GM23248 (cell line): ENCODE measurements at places on chromosomes 4 and X.
A peak's percentile ranks its signal among the peaks of the same experiment; 100 is the strongest.

DNA sequence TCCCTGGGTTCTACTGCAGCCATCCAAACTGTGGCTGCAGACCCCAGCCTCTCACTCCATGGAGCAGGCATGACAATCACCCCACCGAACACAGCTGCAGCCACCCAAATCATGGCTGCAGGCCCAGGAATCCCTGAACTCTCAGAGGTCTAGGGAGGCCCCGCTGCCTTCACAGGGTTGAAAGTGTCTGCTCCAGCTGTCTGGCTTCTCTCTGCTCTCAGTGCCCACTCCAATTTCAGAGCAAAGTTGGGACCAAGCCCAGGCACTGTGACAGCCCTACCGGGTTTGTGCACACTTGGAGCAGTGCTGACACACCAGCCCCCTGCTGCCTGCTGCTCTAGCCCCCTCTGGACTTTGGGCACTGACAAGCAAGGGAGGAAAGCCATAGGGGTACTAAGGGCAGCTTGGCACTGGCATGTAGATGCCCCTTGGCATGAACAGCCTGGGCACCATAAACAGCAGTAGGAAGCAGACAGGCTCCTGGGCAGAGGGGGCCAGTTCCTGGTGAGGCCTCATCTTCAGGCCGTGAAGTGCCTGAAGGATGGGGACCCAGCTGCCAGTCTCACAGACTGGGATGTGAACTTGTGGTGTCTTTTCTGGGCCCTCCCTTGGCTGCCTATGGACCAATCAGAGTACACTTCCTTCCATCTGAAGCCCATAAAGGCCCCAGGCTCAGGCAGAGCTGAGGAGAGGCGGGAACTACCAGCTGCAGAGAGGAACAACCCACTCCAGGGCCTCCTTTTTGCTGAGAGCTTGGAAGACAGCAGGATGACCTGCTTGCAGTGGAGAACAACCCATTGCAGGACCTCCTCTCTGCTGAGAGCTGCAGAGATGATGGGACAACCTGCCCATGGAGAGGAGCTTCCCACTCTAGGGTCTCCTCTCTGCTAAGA, 68.8 kb downstream of the TECRL start:
- no peak for DNase-seq
- no peak overlapping the region for H3K4me3 ChIP-seq
- no peaks in the 10 kb centered on the region for H3K36me3 ChIP-seq
- no peak overlapping the region for H3K27ac ChIP-seq

DNA sequence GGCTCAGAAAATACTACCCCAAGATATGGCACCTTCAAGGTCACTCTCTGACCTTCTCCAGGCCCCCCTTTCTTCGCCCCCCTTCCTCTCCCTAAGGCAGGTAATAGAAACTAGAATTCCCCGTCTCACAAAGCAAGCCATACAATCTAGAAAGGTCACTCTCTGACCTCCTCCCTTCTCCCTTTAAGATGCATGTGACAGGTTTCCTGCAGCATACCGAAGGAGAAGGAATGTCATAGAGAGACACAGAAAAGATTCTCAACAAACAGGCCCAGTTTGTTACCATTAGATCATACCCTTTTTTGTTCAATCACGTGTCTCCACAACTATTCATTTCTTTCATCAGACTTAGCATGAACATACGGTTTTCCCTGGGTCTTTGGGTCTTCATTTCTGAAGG, 51.2 kb upstream of the RBMXL3 start:
- H3K4me1 ChIP-seq = no peaks in the 10 kb centered on the region
- H3K36me3 ChIP-seq = no peaks in the 10 kb centered on the region
- H3K4me3 ChIP-seq = no peak overlapping the region

DNA sequence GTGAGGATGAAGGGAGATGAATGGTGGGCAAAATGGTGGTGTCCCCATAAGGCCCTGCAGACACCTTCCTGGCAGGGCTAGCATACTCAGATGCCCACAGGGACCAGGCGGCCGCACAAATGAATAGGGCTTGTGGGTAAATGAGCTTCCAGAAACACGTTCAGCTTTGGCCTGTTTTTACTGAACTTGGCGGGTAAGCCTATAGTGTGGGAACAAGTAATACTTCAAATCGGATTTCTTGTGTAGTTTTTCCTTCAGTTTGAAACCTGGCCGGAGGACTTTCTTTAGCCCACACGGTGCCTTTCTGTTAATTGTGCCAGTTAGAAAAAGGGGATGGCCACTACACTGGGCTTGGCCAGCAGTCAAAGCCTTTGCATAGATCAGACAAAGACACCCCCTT, 22.8 kb downstream of the SMS start:
- no peaks in the 10 kb centered on the region for H3K36me3 ChIP-seq
- H3K27ac ChIP-seq = peak overlapping the region; percentile 58
- H3K4me1 ChIP-seq = peaks cover 36% of the 10 kb centered on the region
- DNase-seq = no peak

- no peaks in the 10 kb centered on the region for H3K27me3 ChIP-seq
- H3K4me1 ChIP-seq = no peaks in the 10 kb centered on the region
Observed at GRCh38 chrX:65726715-65727114, 59.3 kb downstream of the MSN start.

DNA sequence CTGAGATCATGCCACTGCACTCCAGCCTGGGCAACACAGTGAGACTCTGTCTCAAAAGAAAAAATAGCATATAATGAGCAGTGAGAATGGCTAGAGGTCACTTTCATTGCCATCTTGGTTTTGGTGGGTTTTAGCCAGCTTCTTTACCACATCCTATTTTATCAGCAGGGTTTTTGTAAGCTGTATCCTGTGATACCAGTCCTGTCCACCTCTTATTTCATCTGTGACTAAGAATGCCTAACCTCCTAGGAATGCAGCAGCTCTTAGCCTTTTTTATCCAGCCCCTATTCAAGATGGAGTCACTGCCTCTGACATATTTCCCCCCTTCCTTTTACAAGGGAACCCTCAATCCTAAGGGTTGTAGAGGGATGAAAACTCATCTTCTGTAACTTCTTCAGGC, 26.1 kb upstream of the IGFBP7 start:
- no peaks in the 10 kb centered on the region for H3K27me3 ChIP-seq
- H3K4me1 ChIP-seq = peaks cover 19% of the 10 kb centered on the region
- H3K4me3 ChIP-seq = no peak overlapping the region
- peak overlapping the region; percentile 21; the same call in 1 of the 2 replicates for H3K27ac ChIP-seq
- no peaks in the 10 kb centered on the region for H3K36me3 ChIP-seq

- H3K36me3 ChIP-seq = no peaks in the 10 kb centered on the region
- peak overlapping the region; percentile 21; the same call in 1 of the 2 replicates for H3K4me3 ChIP-seq
- no peaks in the 10 kb centered on the region for H3K27me3 ChIP-seq
- DNase-seq = peak; percentile 68
Observed at GRCh38 chr4:115159141-115159540, 45.7 kb upstream of the NDST4 start.

DNA sequence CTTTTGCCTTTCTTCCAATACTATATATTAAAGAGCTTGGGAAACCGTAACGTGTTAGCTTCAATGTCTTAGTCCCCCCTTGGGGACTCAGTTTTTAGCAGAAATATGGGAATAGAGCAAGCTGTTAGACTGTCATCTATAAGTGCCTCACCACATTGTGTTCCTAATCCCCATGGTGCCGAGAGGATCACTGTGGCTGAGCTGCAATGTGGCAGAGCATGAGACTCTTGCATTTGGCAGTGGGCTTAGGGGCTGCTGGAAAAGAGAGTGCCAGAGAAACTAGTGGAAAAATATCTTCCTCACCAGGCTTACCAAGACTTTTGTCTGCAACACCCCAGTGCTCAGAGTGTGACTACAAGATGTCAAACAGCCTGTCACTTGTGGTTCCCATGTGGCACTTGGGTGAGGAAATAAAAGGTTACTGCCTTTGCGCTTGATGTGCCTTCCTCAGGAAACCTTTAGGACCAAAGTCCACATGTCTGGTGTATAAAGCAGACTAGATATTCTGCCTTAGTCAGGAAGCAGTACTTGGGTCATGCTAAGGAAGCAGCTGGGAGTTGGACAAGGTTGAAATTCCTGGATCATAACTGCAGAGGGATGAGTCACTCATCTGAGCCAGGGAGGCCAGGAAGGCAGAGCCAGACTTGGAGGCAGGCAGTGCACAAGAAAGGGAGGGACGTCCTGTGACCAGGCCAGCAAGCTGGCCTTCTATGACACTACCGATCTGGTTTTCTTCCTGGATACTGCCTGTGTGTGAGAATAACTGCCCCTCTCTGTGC, 9.7 kb upstream of the MAGEA4 start:
- H3K4me3 ChIP-seq = no peak overlapping the region; the same call in 1 of the 2 replicates
- H3K4me1 ChIP-seq = peaks cover 33% of the 10 kb centered on the region
- H3K27me3 ChIP-seq = no peaks in the 10 kb centered on the region
- H3K36me3 ChIP-seq = no peaks in the 10 kb centered on the region
- DNase-seq = peak; percentile 90

DNA sequence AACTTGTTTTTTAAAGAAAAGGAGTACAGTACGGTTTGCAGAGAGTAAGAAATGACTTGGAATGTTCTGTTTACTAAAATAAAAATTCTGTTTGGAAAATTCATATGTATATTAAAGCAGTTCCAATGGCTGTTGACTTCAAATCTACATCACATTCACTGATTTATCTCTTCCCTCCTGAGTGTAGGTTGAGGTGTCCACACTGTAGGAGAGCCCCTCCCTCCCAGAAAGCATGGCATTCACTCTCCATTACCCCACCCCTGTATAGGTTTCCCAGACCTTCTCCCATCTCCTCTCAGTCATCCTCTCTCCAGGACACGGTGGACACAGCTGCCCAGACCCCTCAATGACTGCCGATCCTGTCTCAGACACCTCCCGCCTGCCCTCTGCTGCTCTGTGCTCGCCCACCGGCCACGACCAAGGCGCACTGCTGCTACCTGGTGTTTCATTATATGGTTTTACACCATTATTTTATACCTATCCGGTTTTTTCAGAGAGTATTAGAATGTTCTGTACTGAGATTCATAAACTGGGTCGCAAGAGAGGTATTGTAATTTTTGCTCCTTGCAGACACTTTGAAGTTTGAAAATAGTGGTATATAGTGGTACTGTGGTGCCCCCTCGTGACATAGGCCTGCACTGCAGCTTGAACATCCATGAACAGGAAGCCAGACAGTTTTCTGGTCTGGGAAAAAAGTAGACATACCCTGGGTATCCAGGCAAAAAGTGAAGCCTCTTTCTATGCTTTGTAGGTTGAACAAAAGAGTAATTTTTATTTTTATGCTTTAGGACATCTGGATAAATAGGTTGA, 38.8 kb upstream of the BEX4 start:
- H3K36me3 ChIP-seq = no peaks in the 10 kb centered on the region
- DNase-seq = peak; percentile 48
- no peak overlapping the region for H3K27ac ChIP-seq
- peak overlapping the region; percentile 67 for H3K4me3 ChIP-seq

DNA sequence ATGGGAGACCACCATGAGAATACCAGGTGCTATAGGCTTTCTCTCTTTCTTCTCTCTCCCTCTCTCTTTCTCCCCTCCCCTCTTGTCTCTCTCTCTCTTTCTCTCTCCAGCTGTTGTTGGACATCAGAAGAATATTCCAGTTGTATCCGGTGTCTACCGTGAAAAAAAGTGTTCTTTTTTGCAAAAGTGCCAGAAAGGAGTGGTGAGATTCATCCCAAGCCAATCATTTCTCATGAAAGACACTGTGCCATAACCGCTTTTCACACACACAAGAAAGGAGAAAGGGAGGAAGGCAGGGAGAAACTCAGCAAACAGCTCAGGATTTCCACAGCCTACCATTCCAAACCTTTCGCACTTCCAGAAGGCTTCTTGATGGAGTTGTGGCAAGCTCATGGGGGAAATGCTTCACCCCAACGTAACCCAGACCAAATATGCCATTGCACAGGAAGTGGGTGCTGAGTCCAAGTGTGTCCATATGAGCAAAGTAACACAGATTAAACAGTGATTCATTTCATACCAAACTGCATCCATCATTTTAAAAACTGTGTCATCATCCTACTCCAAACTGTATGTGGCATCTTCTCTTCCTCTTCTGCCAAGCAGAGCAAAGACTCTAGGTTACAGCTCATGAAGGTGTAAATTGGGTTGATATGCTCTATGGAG, 224.0 kb downstream of the APBB2 start:
- DNase-seq = peak; percentile 93
- peaks cover 67% of the 10 kb centered on the region for H3K4me1 ChIP-seq
- no peaks in the 10 kb centered on the region for H3K27me3 ChIP-seq
- H3K36me3 ChIP-seq = no peaks in the 10 kb centered on the region
- H3K4me3 ChIP-seq = peak overlapping the region; percentile 36

DNA sequence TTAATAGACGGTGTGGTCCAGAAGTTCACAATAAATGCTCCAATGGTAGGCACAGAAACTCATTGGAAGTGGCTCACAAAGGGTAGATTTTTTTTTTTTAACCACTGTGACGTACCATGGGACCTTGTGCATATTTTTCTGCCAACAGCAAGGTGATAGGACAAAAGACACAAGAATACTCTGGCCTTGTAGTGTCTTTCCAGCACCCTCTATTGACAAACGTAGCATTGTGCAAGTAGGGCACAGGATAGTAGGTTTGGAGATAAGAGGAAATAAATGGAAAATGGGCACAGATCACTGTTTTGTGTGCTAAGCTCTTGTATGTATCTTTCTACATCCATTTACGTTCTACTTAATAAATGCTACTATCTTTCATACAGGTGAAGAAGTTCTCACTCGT, 2054.9 kb downstream of the PCDH7 start:
- H3K27me3 ChIP-seq = no peaks in the 10 kb centered on the region
- DNase-seq = no peak
- H3K4me3 ChIP-seq = no peak overlapping the region
- no peak overlapping the region for H3K27ac ChIP-seq
- H3K36me3 ChIP-seq = no peaks in the 10 kb centered on the region

- H3K27me3 ChIP-seq = no peaks in the 10 kb centered on the region
- H3K4me3 ChIP-seq = no peak overlapping the region
- H3K36me3 ChIP-seq = peaks cover 13% of the 10 kb centered on the region; the same call in 1 of the 2 replicates
- H3K4me1 ChIP-seq = no peaks in the 10 kb centered on the region
- no peak for DNase-seq
Observed at GRCh38 chr4:113553082-113553481, 208.5 kb downstream of the CAMK2D start.

- H3K4me3 ChIP-seq = no peak overlapping the region
- no peaks in the 10 kb centered on the region for H3K36me3 ChIP-seq
- peaks cover 12% of the 10 kb centered on the region for H3K4me1 ChIP-seq
Observed at GRCh38 chr4:8591114-8591513, 1.5 kb upstream of the CPZ start.

GRCh38 chr4:57498251-57498650, 388.1 kb upstream of the IGFBP7 start:
- no peak overlapping the region for H3K27ac ChIP-seq
- no peaks in the 10 kb centered on the region for H3K4me1 ChIP-seq
- no peak for DNase-seq
- no peaks in the 10 kb centered on the region for H3K27me3 ChIP-seq
- H3K36me3 ChIP-seq = no peaks in the 10 kb centered on the region
